Osteocyte (in vitro differentiated cells): ENCODE measurements at places on chromosomes 4 and X.

- H3K27me3 ChIP-seq = no peaks in the 10 kb centered on the region
- H3K27ac ChIP-seq = no peak overlapping the region
- H3K4me1 ChIP-seq = peaks cover 9% of the 10 kb centered on the region
Observed at GRCh38 chrX:100663642-100664041, 19.6 kb downstream of the SRPX2 start.

GRCh38 chr4:52946855-52947254 is 84.7 kb downstream of the RASL11B start:
- no peak for DNase-seq
- H3K4me3 ChIP-seq = no peak overlapping the region
- H3K4me1 ChIP-seq = peaks cover 3% of the 10 kb centered on the region

DNA sequence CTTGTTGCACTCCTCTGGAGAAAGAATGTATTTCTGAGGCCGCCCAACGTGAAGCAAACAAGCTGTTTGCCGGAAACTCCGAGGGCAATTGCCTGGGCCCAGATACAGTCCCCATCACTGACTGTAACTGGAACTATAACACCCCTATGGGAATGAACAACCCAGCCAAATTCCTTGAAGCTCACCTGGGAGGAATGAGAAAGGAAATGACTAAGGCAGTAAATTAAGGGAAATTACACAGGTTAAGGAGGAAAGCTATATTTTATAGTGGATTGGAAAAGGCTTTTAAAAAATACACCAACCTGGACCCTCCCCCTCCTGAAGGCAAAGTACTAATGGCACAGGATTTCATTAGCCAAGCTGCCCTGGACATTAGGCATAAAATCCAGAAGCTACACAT is 11.7 kb upstream of the HERC5 start:
- DNase-seq = no peak
- no peak overlapping the region for H3K4me3 ChIP-seq
- H3K27ac ChIP-seq = no peak overlapping the region
- no peaks in the 10 kb centered on the region for H3K36me3 ChIP-seq

GRCh38 chrX:130827648-130828047 is 75.4 kb downstream of the ENOX2 start:
- no peaks in the 10 kb centered on the region for H3K27me3 ChIP-seq
- no peaks in the 10 kb centered on the region for H3K36me3 ChIP-seq

DNA sequence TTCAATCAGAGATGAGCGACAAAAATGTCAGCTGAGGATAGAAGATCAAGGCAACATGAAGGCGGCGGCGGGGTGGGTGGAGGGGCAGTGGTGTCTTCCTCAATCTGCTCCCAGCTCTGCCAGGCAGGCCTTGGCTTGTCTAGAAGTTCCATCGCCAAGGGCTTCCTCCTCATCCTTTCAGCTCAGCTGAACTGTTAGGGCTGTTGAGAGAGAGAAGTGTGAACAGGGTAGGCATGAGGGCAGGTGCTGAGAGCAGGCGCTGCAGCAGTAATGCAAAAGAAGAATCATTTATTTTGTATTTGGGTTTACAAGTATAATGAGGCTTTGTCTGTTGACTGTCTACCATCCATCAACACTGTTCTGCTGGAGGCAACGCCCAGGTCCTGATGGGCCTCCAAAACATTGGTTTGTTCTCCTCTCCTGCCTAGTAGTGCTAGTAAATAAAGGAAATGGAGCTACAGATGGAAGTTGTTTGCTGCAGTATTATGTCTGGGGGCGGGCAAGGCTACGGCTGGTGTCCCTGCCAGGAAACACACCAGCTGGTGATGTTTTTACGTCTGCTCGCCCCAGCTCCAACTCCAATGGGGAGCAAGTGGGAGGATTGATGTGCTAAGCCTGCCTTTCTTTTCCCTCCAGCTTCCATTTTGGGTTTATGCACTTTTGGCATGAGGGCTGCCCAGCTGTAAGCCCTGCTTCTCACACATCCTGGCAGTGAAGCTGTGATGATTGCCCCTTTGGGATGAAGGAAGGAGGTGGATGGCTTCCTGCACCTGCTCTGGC is 139.4 kb upstream of the BOD1L1 start:
- peaks cover 36% of the 10 kb centered on the region for H3K27me3 ChIP-seq
- H3K27ac ChIP-seq = no peak overlapping the region
- no peaks in the 10 kb centered on the region for H3K36me3 ChIP-seq
- no peak for DNase-seq
- no peaks in the 10 kb centered on the region for H3K4me1 ChIP-seq

GRCh38 chr4:10456595-10457254 is 501 bp downstream of the ZNF518B start:
- peaks cover 26% of the 10 kb centered on the region for H3K4me1 ChIP-seq
- H3K27ac ChIP-seq = peak overlapping the region; percentile 79
- DNase-seq = peak; percentile 86
- peak overlapping the region; percentile 82 for H3K4me3 ChIP-seq

- DNase-seq = no peak
- H3K4me3 ChIP-seq = no peak overlapping the region
- no peaks in the 10 kb centered on the region for H3K36me3 ChIP-seq
- no peak overlapping the region for H3K27ac ChIP-seq
- peaks cover 2% of the 10 kb centered on the region for H3K4me1 ChIP-seq
Observed at GRCh38 chr4:80142394-80143306, 54.7 kb upstream of the PRDM8 start.

- no peaks in the 10 kb centered on the region for H3K27me3 ChIP-seq
- H3K27ac ChIP-seq = peak overlapping the region; percentile 52
- no peak overlapping the region for H3K4me3 ChIP-seq
- no peak for DNase-seq
- H3K36me3 ChIP-seq = peaks cover 45% of the 10 kb centered on the region
- peaks cover 60% of the 10 kb centered on the region for H3K4me1 ChIP-seq
Observed at GRCh38 chrX:115579327-115579726, 18.4 kb downstream of the PLS3 start.

DNA sequence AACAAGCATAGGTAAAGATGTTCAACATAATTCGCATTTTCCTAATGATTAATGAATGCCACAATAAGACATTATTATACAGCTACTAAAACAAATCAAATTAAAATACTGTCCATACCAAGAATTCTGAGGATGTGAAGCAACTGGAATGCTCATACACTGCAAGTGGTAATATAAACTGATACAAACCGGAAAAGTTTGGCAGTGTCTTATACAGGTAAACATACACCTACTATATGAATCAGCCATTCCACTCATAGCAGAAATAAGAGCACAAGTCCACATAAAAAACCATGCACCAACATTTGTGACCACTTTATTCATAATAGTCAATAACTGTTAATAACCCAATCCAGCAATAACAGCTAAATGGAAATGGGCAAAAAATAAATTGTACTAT is 79.3 kb downstream of the FBXW7 start:
- no peaks in the 10 kb centered on the region for H3K27me3 ChIP-seq
- peaks cover 5% of the 10 kb centered on the region for H3K4me1 ChIP-seq
- no peak overlapping the region for H3K4me3 ChIP-seq
- no peaks in the 10 kb centered on the region for H3K36me3 ChIP-seq

GRCh38 chr4:127229855-127230608 is 402.7 kb upstream of the INTU start:
- H3K4me3 ChIP-seq = no peak overlapping the region
- peaks cover 3% of the 10 kb centered on the region for H3K36me3 ChIP-seq
- H3K27ac ChIP-seq = peak overlapping the region; percentile 50
- no peaks in the 10 kb centered on the region for H3K27me3 ChIP-seq

DNA sequence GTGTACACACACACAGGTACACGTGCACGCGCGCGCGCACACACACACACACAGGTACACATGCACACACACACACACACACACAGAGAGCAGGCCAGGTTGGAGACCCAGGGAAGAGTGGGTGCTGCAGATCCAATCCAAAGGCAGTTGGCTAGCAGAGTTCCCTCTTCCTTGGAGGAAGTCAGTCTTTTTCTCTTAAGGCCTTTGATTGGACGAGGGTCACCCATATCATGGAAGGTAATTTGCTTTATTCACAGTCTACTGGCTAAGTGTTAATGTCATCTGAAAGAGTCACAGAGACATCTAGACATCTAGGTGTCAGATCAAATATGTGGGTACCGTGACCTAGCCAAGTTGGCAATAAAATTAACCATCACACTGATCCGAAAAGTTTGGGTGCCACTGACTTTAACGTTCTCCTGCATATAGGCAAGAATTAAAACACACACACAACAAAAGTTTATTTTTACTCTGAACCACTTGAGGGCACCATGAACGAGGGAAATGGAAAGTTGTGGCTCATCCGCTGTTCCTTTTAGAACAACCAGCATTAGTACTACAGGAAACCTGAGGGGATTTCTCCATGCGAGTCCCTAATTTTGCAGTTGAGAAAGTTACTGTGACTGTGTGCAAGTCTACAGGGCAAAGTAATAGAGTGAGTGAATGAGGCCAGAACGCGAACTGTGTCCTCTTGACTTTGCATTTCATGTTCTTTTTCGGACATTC is 66.0 kb upstream of the STOX2 start:
- no peaks in the 10 kb centered on the region for H3K36me3 ChIP-seq
- H3K4me1 ChIP-seq = no peaks in the 10 kb centered on the region
